ENCODE measurements at places on chromosomes 2 and 18.

GRCh38 chr2:68414876-68415275 lies 49.8 kb downstream of the PLEK start:
- no peak for DNase-seq

DNA sequence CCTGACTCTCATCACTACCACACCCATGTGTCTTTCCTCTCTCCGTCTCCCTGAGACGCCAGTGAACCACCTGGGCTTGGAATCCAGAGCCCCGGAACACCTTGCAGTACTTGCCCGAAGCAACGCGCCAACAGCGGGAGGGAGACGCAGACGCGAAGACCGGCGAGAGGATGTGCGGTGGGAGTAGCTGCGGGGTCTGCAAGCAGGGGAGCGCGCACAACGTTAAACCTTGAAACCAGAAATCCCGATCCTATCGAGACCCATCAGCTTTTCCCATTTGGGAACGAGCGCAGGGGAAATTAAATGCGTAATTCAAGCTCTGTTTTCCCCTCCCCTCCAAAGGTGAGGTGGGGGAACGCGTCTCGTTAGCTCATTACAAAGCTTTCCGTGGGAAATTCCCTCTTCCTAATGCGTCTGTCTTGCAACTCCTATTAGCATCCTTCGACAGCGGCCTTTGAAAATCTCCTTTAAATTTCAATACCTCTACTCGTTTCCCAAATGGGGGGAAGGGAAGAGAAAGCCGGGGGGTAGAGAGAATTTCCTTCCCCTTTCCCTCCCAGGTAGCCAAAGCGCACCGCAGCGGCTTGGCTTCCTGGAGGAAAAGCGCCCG lies 421 bp upstream of the CNTNAP5 start:
- DNase-seq: no peak

- DNase-seq: no peak
Measured at GRCh38 chr18:32937597-32937996, 164.8 kb upstream of the KLHL14 start.

- no peak for DNase-seq
Measured at GRCh38 chr2:238423561-238424312, 3.0 kb upstream of the ASB1 start.

- no peak for DNase-seq
Measured at GRCh38 chr2:36499128-36499820, 98.7 kb downstream of the FEZ2 start.

- no peak for DNase-seq
Measured at GRCh38 chr2:193303464-193303863, 1108.7 kb upstream of the TMEFF2 start.

GRCh38 chr2:207341804-207342203 lies 176.1 kb upstream of the KLF7 start:
- no peak for DNase-seq

DNA sequence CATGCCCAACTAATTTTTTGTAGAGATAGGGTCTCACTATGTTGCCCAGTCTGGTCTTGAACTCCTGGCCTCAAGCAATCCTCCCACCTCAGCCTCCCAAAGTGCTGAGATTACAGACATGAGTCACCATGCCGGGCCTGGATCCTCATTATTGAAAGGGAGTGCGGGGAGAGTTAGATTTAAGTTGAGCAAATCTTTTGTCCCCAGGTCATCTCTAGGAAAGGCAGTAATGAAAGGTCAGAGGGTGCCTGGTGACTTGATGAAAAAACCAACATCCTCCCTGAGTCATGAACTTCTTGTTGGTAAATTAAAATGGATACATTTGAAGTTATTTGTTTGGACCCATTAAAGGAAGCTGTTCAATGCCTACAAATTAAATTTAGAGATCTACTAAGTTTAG lies 25.1 kb downstream of the STAT4 start:
- DNase-seq: no peak

DNA sequence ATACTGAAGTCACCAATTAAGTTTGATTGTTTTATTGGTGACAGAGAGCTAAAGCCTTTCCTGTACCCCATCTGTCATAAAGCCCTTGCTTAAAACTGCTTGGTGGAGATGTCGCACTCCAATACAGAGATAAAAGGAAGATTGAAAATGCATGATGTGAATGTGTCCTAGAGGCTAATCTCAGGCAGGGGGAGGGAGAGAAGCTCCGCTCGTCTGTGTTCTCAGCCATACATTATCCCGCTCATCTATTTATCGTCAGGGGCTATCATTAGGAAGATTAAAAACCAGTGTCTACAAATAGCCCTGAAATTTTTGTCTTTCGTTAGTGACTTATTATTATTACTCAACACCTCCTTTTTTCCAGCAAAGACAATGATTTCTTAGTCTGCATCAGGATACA lies 110.3 kb downstream of the CMPK2 start:
- no peak for DNase-seq

DNA sequence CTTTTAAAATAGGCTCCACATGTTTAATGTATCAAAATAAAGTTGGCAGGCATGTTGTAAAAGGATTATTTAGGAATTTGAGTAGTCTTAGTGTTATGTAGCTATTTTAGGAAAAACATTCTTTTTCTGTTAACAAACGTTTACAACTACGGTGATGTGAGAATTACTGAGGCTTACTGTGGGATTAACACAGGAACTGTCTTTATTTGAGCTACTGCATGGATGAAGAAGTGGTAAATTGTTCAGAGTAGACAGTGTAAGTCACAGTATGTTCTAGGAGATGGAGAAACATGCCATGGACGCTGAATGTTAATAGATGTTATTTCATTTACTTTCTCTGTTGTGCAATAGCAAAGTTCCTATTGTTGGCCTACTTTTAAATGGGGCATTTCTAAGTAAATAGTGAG lies 1.6 kb downstream of the PPM1B start:
- DNase-seq: peak; percentile 64

- no peak for DNase-seq
Measured at GRCh38 chr2:2191110-2191707, 139.9 kb downstream of the MYT1L start.

GRCh38 chr2:142175813-142176338 lies 45.1 kb upstream of the LRP1B start:
- no peak for DNase-seq

GRCh38 chr2:72222829-72223564 lies 75.3 kb upstream of the CYP26B1 start:
- DNase-seq: peak; percentile 59

GRCh38 chr2:83186105-83186760 lies 1272.8 kb downstream of the SUCLG1 start:
- peak; percentile 4 for DNase-seq

GRCh38 chr2:81872006-81872405 lies 1567.5 kb upstream of the LRRTM1 start:
- no peak for DNase-seq

DNA sequence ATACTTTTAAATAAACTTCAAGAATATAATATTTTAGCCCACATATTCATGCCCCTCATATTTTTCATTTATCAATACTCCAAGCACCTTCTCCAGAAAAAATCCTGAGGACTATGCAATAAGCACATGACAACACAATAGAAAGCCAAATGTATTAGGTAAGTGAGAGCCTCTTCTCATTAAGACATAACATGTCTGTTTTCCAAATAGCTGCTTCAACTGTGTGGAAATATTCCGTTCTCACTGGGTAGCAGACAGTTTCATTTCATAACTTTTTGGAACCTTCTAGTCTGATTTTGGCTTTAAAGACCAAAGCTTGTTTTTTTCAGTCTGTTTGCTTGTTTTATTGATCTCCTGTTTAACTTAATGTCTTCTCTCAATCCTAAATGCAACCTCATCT lies 137.8 kb downstream of the PIK3C3 start:
- DNase-seq: no peak

- DNase-seq: no peak
Measured at GRCh38 chr2:172053486-172053885, 31.8 kb upstream of the DLX1 start.

- no peak for DNase-seq
Measured at GRCh38 chr18:57957210-57957609, 86.8 kb upstream of the NEDD4L start.
